Fibroblast of mammary gland (primary cell): ENCODE measurements at places on chromosomes 7 and 10.

DNA sequence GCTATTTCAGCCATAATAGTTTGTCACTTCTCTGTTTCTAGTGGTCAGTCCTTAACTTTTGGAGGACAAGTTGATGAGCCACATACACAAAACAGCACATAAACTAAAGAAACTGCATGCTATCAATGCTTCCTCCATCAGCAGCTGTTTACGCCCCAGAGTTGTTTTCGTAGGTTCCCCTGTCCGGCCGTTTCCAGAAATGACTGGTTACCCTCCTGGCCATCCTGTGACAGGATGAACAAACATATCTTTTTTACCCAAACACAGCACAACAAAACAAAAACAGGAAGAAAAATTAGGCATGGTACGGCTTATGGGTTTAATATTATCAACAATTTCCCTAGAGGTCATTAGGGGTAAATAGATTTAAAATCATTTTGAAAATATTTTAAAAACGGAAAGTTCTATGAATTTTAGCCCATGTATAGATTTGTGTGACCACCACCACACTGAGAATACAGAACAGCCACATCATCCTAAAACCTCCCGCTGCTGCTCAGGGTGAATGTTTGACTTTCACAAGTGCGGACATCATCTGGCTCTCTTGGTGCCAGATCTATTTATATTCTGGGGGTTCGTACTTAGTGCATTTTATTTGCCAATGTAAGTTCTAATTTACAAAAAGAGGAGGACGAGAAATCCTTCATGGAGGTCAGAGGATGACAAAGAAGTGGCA, 74.8 kb downstream of the HIPK2 start:
- no peak for DNase-seq

- no peak for DNase-seq
These were observed 24.6 kb downstream of the VSIR start for GRCh38 chr10:71748671-71749191.

DNA sequence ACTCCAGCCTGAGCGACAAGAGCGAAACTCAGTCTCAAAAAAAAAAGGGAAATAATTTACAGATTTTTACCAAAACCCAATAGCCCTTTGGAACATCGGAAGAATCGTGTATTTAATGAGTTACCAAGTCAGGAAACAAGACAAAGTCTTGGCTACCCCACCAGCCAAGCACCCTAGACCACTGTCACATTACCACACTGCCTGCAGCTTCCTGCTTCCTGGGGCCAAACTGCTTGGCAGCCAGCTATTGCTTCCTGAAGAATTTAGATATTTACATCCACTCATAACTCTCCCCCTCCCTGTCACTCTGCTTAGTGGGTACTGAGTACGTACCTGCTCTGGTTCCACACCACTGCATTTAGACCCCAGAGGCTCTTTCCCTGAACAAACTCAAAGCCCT, 14.1 kb upstream of the TNPO3 start:
- DNase-seq = no peak

DNA sequence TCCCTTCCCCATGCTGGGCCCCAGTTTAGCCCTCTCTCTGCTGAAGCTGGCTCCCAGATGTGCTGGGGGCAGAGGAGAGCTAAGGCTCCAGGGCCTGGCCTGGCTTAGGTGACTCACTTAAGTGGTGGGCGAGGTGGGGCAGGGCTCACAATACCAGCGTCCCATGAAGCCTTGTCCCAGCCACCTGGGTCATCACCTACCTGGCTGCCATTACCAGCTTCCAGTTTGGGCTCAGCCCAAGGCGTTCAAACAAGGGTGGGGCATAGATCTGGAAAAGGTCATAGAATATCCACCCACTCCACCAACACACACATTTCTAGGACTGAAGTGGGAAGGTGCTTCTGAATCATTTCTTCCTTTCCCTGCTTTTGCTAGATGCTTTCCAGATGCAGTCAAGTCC, 8.3 kb downstream of the KAZALD1 start:
- DNase-seq = peak; percentile 27

GRCh38 chr10:75283671-75284470, 48.1 kb upstream of the COMTD1 start:
- DNase-seq = peak; percentile 33

DNA sequence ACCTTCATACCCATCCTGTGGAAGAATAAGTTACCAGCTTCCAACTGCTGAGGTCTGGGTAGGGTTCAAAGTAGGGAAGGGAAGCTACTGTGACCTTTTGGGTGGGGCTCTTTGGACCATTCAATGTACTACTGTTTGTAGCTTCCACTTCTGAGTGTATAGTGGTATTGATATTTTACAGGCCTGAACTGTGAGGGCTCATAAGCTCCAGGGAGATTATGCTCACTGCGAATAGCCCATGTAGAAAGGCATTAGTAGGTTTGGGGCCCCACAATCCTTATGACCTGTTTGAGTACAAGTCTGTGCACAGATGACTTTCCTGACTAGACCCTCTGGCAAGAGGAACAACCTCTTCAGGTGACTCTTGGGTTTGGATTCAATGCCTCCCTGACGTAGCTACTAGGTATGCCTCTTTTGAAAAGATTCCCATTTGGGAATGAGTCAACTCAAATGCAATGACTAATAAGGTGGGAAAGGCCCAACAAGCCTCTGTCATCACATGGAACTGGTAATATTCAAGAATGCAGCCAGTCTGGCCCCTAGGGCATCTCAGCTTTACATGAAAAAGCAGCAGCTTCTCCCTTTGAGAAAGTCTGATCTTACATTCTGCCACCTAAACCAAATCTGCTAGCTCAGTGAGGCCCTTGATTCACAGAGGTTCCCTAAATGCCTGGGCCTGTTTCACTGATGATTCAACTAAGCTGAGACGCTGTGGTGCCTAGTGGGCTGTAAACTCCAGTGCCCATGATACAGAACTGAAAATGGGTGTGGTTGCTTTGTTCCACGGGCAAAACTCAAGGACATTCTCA, 79.8 kb downstream of the ABI1 start:
- DNase-seq = peak; percentile 94

DNA sequence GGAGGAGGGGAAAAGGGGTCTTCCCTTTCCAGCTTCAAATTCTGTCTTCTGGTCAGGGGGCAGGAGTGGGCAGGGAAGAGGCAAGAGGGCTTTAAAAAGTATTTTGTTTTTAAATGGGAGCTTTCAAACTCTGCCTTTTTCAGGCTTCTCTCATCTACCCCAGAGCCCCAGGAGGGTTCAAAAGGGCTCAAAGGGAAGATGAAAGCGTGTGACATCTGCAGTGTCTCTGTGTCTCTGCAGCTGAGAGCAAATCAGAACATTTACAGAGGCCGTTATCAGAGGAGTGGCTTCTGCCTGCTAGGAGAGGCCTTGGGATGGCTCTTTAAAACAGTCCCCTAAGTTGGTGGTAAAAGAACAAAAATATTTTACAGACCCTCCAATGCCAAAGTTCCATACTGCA, 30.3 kb downstream of the TRIM8 start:
- DNase-seq = no peak

- DNase-seq = peak; percentile 20
These were observed 176.5 kb upstream of the CCDC6 start for GRCh38 chr10:60082744-60083344.

DNA sequence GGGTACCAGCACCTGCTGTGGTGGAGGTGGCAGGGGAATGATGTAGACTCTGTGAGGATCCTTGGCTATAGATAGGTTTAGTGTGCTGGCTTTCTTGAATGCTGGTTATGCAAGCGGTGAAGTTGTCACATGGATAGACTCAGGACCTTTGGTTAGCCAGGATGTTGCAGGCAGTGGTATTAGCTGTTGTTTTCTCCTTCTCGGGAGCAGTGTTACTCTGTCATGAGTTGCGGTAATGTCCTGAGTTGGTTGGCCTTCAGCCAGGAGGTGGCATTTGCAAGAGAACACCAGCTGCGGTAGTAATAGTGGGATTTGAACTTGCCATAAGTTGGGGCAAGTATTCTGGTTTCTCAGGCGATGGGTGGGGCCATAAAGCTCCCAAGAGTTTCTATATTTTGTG, 10.8 kb downstream of the AGK start:
- no peak for DNase-seq

GRCh38 chr10:124288486-124288885, 130.2 kb downstream of the OAT start:
- DNase-seq = no peak

GRCh38 chr10:58266003-58266825, 1.5 kb downstream of the IPMK start:
- DNase-seq = peak; percentile 83

DNA sequence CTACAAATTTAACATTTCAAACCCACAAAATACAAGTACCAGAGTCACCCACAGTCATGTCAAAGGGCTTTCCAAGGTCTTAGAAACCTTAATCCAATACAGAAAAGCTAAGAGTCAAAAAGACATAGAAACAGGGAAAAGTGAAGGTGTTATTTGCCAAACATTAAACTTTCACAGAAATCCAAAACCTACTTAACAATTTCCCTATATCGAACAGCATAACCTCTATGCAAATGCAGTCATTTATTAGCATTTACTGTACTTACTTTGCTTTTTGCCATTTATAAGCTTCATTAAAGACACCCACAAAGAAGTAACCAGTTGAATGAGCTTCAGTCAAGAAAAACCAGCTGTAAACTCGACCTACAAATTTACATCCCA, 1.6 kb downstream of the PANK1 start:
- no peak for DNase-seq

GRCh38 chr7:12524794-12525386, 45.6 kb upstream of the SCIN start:
- DNase-seq = peak; percentile 72

DNA sequence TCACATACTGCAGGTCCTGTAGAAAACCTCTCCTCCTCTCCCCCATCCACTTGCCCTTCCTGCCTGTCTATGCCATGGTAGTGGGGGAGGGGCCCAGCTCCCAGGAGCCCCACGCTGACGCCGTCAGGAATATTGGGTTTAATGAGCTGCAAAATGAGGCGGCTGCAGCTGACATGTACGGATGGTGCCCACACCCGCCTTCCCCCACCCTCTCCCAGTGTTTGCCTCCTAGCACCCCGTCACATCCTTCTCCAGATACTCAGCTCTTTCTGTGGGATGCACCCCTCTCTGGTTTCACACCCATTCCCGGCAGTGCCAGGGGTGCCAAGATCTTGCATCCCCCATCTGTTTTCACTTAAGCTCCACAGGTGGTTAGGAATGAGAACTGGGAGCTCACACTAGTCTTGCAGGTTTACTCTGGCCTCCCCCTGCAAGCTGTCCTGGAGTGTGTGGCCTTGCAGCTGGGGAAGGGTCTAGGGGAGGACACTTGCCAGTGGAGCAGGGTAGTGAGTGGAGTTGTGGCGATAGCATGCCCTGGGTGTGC, 26.1 kb downstream of the GBX1 start:
- no peak for DNase-seq

DNA sequence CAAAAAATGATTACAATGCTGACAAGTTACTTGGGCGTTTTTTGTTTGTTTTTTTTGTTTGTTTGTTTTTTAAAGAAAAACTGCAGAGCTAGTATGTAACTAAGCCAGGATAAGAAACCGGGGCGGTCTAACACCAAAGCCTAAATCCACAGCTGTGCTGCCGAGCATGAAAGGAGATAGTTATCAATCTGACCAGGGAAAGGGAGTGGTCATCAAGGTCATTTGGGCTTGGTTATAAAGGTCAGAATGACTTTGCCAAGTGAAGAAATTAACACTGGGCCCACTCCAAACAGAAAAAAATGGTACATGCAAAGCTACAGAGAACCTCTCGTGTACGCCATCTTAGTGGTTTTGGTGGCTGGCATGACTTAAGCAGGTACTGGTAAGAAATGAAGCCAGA, 104.7 kb downstream of the SRPK2 start:
- no peak for DNase-seq

DNA sequence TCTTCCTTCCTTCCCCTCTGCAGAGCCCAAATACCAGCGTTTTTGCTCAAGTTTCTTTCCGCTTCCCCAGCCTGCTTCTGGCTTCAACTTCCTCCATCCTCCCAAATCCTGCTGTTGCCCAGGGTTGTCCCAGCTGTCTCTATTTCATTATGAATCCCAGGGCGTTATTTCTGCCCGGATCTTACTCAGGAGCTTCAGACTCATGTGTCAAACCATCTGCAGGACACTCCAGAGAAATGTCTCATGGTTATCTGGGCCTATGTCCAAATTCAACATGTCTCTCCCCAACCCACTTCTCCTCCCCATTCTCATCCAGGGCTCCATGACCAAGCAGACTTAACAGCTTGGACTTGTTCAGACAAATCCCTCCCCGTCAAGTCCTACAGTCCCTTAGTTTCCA, 15.6 kb downstream of the ARHGAP22 start:
- peak; percentile 98 for DNase-seq

GRCh38 chr7:129588268-129588667, 23.3 kb upstream of the NRF1 start:
- DNase-seq = no peak

GRCh38 chr10:63258920-63259678, 126.0 kb downstream of the NRBF2 start:
- DNase-seq = no peak

- no peak for DNase-seq
These were observed 1.6 kb downstream of the TAC1 start for GRCh38 chr7:97733276-97734161.

DNA sequence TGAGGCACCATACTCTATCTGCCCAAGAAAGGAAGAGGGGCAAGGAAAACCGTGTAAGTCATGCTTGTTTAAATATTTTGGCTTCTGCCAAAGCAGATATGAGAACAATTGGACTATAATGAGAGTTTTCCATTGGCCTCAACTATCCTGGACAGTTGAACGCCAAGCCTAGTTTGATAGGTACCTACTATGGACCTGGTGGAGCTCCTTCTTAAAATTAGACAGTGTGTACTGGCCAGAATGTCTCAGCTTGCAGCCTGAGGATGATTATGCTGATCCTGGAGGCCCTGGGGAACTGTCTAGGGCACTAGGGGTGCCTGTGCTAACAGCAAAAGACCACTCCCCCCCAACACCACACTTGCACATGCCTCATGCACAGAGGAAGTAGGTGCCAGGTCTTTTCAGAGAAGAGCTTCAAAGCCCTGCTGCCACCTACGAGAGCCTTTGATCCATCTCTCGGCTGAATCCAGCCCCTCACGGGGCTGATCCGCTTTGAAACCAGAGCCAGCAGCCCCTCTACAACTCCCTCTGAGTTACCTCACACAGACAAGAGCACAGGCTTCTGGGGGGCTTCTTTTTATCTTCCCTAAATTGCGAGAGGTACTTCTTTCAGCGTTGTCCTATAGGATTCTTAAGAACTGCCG, 473.8 kb upstream of the GALNT17 start:
- no peak for DNase-seq

DNA sequence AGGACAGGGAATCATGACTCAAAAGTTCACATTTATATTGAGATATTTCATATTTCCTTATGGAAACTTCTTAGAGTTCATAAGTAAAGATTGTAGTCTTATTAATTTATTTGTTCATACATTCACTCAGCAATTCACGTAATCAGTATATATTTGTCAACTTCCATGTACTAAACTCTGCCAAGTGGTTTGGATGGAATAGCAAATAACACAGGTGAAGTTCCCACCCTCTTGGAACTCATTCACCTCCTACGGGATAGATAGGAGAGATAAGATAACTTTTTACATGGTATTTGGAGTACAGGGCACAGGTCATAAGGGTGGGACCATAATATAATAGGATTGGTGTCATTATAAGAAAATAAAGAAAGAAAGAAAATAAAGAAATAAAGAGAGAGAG, 234.0 kb downstream of the CDC14C start:
- DNase-seq = no peak

DNA sequence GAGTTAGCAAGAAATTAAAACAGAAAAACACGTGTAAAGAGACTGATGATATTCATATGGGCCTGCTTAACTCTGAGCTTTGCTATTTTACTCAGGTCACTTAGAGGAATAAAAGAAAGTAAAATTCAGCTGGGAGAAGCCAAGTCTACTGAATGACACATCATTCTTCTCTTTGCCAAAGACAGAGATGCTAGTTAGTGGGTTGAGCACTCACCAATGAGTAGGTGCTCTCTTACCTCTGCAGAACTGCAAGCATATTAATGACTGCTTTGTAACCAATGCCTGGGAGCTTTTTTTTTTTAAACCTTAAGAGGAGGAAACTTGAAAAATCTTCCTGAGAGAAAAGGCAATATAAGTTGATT, 44.8 kb upstream of the BAMBI start:
- no peak for DNase-seq
